ENCODE measurements at places on chromosomes 5 and 9.

DNA sequence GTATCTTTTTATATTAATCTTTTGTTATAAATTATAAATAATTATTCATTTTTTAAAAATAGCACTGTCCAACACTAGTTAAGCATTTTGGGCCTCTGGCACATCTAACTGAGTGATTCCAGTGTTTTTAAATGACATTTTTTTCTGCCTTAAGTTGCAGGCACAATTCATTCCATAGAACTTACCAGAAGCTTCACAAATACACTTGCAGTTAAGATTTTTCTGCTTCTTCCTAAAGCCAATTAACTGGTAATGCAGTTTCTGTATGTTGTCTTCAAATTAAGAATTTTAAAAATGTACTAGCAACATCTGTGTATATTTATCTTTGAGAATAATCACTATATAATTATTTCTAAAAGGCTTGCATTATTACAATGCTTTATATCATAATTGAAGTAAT lies 11.2 kb upstream of the NFIB start:
- DNase-seq, result no peak

GRCh38 chr5:92041911-92042660 lies 659.0 kb upstream of the ARRDC3 start:
- no peak for DNase-seq

GRCh38 chr5:73895471-73895870 lies 269.5 kb downstream of the ARHGEF28 start:
- DNase-seq, result no peak

- no peak for DNase-seq
Measured at GRCh38 chr9:35725362-35725761, 6.6 kb downstream of the TLN1 start.

DNA sequence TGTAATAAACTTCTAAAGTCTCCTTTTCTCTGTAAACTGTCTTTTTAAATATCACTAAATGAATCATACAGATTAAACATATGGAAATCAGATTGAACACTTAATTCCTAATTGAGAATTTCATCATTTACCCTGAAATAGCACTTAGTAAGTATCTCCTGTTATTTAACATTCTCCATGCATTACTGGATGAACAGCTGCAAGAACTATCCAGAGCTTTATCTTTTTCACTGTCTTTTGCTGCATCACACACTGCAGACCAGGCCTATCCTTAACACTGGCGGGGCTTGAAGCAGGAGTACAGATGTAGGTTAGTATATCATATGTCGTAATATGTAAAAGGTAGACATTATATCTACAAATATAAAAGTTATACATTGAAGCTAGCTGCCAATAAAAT lies 108.7 kb upstream of the EFNA5 start:
- no peak for DNase-seq

DNA sequence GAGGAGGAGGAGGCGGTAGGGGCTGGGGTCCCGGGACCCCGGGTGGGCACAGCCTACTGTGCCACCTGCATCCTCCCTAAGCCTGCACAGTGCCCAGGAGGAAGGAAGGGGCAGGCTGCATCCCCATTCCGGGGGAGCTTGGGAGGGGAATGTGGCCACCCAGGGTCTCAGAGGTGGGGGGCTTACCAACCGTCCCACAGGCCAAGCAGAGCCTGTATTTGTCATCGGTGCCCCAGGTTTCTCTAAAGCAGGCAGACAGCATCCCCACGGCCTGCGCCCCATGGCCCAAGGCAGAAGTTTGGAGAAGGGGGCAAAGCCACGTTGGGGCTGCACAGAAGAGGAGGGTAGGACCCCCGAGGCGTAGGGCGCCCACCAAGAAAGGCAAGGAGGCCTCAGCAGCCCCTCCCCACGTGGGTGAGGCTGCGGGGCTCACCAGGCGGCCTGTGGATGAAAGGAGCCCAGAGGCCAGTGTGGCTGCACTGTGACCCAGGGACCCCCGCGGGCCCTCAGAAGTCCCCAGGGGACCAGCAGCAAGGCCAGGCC lies 507 bp upstream of the GPSM1 start:
- DNase-seq, result no peak

DNA sequence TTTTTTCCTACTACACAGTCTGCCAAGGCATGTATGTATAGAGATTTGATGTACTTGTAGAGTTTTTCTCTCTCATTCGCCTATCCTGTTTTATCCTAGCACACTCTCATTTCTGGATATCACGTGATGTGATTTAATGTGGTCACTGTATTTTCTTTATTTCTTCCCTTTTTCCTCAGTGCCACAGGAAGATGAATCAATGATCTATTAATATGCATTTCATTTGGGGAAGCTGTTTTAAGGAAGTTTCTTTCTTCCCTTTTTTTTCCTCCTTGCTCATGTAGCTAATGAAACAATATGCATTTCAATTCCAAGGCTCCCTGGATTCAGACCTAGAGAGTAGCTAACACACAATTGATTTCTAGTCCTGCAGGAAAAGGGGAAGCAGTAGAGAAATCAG lies 506.3 kb upstream of the WWC1 start:
- DNase-seq, result peak; percentile 81

DNA sequence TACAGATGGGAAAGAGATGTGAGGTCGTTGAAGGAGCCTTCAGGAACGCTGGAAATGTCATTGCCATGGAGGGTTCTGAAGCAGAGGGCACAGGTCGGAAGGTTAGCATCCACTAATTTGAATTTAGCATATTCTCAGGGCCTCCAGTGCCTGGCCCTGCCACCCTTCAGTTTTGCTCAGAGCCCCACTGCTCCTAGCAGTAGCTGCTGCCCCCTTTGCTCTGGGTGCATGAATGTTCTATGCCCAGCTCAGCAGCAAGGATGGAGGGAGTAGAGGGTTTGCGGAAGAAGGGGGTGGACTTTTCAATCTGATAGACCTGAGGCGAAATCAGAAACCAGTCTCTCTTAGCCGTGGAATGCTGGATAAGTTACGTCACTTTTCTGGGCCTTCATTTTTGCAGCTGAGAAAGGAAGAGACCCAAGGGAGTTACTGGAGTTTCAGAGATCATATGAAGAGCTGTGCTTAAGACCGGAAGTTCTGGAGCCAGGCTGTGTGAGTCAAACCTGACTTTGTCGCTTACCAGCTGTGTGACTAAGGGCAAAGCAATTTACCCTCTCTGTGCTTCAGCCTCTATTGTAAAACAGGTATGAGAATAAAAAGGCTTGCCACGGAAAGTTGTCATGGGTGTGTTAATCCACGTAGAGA lies 133.2 kb upstream of the PANK3 start:
- DNase-seq, result no peak

DNA sequence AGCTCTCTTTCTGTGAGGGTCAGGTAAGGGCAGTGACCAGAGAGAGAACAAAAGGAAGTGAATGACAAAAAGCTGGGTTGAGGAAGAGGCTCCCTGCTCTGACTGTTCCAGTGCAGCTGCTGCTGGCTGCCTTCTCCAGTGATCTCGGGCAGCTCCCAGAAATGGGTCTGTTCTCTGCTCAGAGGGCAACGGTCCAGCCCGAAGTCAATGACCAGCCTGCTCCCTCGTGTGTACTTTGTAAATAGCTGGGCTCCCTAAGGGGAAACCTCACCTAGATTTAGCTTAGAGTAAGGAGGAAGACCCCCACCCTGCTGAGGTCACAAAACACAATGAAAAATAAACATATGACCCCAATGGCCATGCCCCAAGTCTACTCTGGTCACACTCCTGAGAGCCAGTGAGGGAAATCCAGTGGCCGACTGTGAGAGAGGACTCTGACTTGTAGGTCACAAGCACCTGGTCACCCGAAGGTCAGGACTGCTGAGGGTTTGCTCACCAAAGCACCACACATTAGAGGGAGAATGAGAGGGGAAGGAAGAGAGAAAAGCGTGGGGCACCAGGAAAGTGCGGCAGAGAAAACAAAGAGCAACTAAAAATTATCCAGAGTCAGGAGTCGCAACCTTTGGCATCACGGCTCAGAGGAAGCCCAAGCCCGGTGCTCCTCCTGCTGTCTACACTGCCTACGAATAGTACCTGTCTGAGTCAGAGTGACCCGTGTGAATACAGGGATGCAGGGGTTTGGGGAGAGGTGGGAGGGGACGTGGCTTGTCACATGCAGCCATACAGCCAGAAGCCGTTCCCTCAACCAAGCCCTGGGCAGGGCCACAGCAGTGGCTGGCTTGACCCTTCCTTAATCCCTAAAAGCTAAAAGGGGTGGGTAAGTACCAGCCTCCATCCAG lies 19.8 kb downstream of the NIPAL4 start:
- DNase-seq, result no peak

DNA sequence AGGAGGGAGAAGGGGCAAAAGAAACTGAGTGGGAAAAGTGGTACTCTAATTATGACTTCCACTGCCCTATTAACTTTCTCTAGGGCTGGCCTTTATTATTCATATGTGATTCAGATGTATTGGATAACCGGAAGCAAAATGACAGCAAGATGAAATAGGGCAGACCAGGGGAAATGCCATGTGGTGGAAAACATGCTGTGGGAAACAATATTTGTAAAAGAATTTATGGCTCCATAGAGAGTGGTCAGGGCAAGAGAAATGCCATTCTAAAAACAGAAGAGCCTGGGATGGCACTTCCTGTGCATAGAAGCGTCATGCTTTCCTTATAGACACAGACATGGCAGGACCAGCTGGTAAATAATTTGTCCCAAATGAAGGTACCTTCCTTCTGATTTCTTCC lies 67.7 kb downstream of the MEGF10 start:
- peak; percentile 33 for DNase-seq

- DNase-seq, result peak; percentile 13
Measured at GRCh38 chr5:112703866-112704820, 33.5 kb upstream of the APC start.

GRCh38 chr5:178542455-178542854 lies 47.7 kb downstream of the COL23A1 start:
- peak; percentile 16 for DNase-seq

GRCh38 chr9:84322828-84323227 lies 17.7 kb downstream of the SLC28A3 start:
- peak; percentile 20 for DNase-seq
